ENCODE measurements at places on chromosomes 2 and 18. TPM values are rescaled to one million over a fixed set of nuclear protein-coding genes. Genes with fewer than 3 reads are reported as not detected.
A peak's percentile ranks its signal among the peaks of the same experiment; 100 is the strongest.

DNA sequence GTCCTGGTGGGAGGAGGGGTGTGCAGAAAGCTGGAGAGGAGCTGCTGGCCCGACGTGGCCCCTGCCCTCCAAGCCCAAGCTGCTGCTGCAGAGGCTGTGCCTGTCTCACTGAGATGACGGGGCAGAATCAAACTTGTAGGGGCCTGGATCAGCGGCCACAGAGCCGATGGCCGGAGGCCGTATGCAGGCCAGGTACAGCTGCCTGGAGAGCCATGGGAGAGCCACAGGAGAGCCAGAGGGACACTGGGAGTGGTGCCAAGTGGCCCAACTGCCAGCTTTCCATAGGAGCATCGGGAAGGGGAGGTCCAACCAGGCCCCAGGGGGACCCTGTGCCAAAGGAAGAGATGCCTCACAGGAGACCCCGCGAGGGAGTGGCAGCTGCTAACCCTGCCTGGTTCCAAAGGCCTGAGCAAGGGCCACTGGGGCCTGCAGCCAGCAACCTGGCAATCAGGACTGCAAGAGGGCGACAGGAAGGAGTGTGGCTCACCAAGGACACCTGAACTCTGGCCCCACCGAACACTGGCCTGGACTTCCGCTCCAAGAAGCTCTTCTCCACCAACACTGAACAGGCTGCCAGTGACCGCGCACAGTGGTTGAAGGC, 70.7 kb downstream of the HDAC4 start:
- H3K4me1 ChIP-seq, result peaks cover 9% of the 10 kb centered on the region
- no peaks in the 10 kb centered on the region for H3K36me3 ChIP-seq
- no peak overlapping the region for H3K27ac ChIP-seq
- DNase-seq, result no peak

DNA sequence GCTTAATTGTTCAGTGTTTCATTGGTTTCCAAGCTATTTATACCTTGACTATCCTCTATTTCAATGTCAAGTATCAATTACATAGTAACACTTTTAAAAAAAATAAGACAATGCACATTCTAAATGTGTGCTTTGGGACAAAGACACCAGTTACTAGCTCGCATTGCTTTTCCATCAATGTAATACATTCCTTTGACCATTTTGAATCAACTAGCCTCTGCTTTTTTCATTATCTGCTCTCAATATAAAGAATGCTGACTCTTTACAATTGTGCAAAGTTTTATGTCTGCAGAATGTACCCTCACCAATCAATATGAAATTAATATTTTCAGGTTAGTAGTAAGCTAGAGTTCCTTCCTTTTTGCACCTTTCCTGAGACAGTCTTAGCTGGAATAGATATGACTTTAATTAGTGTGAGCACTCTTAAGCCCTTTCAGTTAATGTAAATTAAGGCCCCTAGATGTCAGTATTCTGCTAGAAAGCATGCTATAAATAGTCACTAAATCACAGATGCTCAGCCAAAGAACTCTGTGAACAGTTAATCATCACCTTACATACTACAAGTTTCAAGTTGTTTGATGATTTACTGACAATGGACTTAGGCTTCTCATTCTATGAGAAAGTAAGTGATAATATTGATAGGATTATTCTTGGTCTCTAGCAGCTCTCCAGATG, 413.6 kb downstream of the PTH2R start:
- H3K4me3 ChIP-seq, result no peak overlapping the region
- no peaks in the 10 kb centered on the region for H3K36me3 ChIP-seq
- H3K27ac ChIP-seq, result no peak overlapping the region
- peaks cover 6% of the 10 kb centered on the region for H3K4me1 ChIP-seq

The ZNF24 gene
- 57.9 TPM for polyA plus RNA-seq

DNA sequence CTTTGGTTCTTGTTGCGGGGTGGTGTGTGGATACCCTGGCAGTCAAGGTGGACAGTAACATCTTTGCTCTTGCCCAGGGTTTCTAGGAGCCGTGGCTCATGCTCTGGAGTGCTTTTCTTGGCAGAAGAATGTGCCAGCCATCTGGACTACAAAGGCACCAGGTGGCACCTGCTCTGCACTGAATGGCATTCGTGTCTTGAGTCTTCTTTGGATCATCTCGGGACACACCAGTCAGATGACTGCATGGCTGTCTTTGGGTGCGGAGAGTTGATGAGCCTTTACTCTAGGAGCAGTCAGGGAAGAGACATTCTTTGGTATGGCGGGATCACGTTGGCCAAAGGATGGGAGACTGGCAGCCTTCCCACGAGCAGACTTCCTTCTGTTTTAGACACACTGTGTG, 104.1 kb upstream of the SEC11C start:
- H3K27me3 ChIP-seq, result no peaks in the 10 kb centered on the region
- H3K36me3 ChIP-seq, result no peaks in the 10 kb centered on the region
- DNase-seq, result no peak
- H3K27ac ChIP-seq, result no peak overlapping the region
- H3K4me3 ChIP-seq, result no peak overlapping the region
- 0 out of 2 replicates have a peak, but pooled peaks cover 6% of the 10 kb centered on the region for H3K4me1 ChIP-seq

GRCh38 chr2:191222507-191222906, 22.7 kb upstream of the MYO1B start:
- no peak overlapping the region for H3K4me3 ChIP-seq
- DNase-seq, result no peak
- no peak overlapping the region for H3K27ac ChIP-seq
- H3K4me1 ChIP-seq, result peaks cover 15% of the 10 kb centered on the region
- H3K36me3 ChIP-seq, result no peaks in the 10 kb centered on the region

GRCh38 chr2:124610866-124611265, 585.8 kb downstream of the CNTNAP5 start:
- H3K4me3 ChIP-seq, result no peak overlapping the region
- H3K36me3 ChIP-seq, result no peaks in the 10 kb centered on the region
- H3K4me1 ChIP-seq, result peaks cover 31% of the 10 kb centered on the region
- H3K27ac ChIP-seq, result 0 out of 2 replicates have a peak overlapping the region, but pooled peaks have one; percentile 77
- H3K27me3 ChIP-seq, result no peaks in the 10 kb centered on the region
- DNase-seq, result no peak

The DYSF gene
- polyA plus RNA-seq, result 7.3 TPM

GRCh38 chr18:2692508-2692907, 37.0 kb downstream of the SMCHD1 start:
- H3K27me3 ChIP-seq, result no peaks in the 10 kb centered on the region
- H3K36me3 ChIP-seq, result no peaks in the 10 kb centered on the region
- no peak overlapping the region for H3K4me3 ChIP-seq
- DNase-seq, result no peak

DNA sequence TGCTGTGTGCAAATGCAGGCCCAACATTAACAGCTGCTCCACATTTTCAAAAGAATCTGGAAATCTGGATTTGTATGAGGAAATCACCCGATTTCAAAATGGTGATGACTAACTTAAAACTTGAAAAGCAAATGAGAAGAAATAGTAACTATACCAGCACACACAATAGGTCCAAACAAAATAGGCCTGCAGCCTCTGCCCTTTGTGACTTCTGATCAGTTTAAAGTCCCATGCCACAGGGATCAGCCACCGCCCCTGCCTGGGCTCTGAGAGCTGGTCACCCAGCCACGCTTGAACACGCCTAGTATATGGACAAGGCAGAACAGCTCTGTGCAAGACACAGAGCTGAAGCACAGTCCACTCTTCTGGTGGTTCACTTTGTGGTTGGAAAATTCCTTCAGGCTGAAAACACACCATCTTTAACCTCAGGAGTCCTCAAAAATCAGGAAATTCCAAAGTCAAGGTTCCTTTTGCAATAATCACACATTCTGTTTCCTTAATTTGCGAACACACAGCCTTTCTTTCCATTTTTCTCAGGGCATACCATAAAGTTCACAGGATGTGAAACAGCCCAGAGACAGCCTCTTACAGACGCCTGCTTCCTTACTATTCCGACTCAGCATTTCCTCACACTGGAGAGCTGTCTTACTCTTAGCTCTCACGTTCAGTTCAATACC, 150.1 kb upstream of the RIOK3 start:
- DNase-seq, result no peak
- peak overlapping the region; percentile 50 for H3K27ac ChIP-seq
- H3K27me3 ChIP-seq, result no peaks in the 10 kb centered on the region
- H3K36me3 ChIP-seq, result no peaks in the 10 kb centered on the region
- H3K4me3 ChIP-seq, result no peak overlapping the region

GRCh38 chr2:62465741-62466502, 40.1 kb downstream of the TMEM17 start:
- no peaks in the 10 kb centered on the region for H3K36me3 ChIP-seq
- H3K27me3 ChIP-seq, result no peaks in the 10 kb centered on the region
- peaks cover 26% of the 10 kb centered on the region for H3K4me1 ChIP-seq
- no peak overlapping the region for H3K4me3 ChIP-seq

DNA sequence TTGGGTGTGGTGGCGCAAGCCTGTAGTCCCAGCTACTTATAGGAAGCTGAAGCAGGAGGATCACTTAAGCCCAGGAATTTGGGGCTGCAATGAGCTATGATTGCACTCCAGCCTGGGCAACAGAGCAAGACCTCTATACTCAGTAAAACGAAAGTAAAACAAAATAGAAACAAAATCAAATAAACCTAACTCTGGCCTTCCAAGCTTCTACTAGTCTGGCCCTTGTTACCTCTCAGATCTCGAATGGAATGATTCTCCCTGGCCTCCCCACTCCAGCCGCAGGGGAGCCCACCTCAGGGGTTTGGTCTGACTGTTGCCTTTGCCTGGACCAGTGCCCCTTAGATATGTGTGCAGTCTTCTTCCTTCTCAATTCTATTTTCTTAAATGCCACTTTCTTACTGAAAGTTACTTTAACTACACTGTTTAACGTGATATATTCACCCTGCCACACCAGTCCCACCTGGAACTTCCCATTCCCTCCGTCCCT, 160.0 kb upstream of the GCFC2 start:
- H3K4me3 ChIP-seq, result no peak overlapping the region
- DNase-seq, result peak; percentile 31
- no peaks in the 10 kb centered on the region for H3K36me3 ChIP-seq
- peaks cover 87% of the 10 kb centered on the region for H3K27me3 ChIP-seq

The AQP12A gene
- not detected for polyA plus RNA-seq

GRCh38 chr2:120565095-120565460, 170.6 kb upstream of the GLI2 start:
- H3K36me3 ChIP-seq, result no peaks in the 10 kb centered on the region
- no peak overlapping the region for H3K4me3 ChIP-seq
- no peaks in the 10 kb centered on the region for H3K27me3 ChIP-seq
- H3K4me1 ChIP-seq, result peaks cover 4% of the 10 kb centered on the region
- DNase-seq, result no peak
- no peak overlapping the region for H3K27ac ChIP-seq

The ETAA1 gene
- polyA plus RNA-seq, result 15.8 TPM

DNA sequence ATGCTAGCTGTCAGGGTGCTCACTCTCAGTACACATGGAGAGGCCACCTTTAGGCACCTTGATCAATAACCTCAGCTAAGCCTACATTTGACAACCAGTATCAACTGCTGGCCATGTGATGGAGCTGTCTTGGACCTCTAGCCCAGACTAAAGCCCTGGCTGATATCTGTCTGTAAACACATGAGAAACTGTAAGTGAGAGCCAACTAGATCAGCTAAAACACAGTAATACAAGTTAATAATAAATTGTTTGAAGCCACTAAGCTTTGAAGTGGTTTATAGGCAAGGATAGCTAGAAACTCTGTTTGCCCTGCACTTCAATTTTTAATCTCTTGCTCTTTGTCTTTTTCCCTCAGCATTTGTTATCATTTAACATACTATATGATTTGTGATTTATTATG, 407.1 kb downstream of the SPAG16 start:
- H3K27me3 ChIP-seq, result no peaks in the 10 kb centered on the region
- H3K36me3 ChIP-seq, result no peaks in the 10 kb centered on the region
- H3K27ac ChIP-seq, result no peak overlapping the region
- no peak for DNase-seq
- H3K4me1 ChIP-seq, result 0 out of 2 replicates have a peak, but pooled peaks cover 10% of the 10 kb centered on the region

GRCh38 chr2:3459185-3460015, 59.9 kb downstream of the ADI1 start:
- H3K27me3 ChIP-seq, result no peaks in the 10 kb centered on the region
- H3K4me1 ChIP-seq, result no peaks in the 10 kb centered on the region
- DNase-seq, result peak; percentile 43
- H3K4me3 ChIP-seq, result no peak overlapping the region
- H3K36me3 ChIP-seq, result no peaks in the 10 kb centered on the region

The ABCG8 gene
- 0.03 TPM for polyA plus RNA-seq

DNA sequence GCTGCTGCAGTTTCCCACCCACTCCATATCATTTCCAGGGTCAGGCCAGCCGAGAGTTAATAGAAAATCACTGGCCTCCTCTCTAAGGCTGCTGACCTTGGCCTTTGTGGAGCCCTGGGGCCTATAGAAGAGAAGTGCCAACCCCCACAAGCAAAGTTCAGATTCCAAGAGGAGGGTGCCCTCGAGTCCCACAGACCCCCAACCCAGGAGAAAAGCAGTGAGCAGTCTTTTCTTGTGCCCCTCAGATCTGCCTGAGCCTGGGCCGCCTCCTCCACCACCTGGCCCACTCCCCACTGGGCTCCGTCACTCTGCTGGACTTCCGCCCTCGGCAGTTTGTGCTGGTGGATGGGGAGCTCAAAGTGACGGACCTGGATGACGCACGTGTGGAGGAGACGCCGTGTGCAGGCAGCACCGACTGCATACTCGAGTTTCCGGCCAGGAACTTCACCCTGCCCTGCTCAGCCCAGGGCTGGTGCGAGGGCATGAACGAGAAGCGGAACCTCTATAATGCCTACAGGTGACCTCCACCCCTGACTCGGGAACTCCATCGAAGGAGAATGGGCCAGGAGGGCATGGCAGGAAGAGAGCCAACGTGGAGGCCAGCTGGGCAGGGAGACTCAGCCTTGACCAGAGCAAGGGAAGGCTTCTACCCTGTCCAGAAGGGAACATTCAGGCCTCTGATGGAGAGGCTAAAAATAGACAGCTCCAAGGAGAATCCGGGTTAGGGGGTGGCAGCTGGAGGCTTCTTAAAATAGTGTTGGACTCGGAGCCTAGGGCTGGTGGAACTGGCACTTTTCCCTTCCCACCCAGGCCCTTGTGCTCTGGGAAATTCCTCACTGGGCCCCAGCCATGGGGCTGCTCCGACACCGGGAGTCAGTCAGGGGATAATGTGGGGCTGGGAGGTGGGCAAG, 6.2 kb downstream of the PKDCC start:
- H3K36me3 ChIP-seq, result no peaks in the 10 kb centered on the region
- H3K4me1 ChIP-seq, result peaks cover 45% of the 10 kb centered on the region
- H3K27me3 ChIP-seq, result peaks cover 11% of the 10 kb centered on the region

GRCh38 chr2:209441541-209441940, 17.7 kb downstream of the MAP2 start:
- no peak overlapping the region for H3K27ac ChIP-seq
- peaks cover 8% of the 10 kb centered on the region for H3K4me1 ChIP-seq
- no peak overlapping the region for H3K4me3 ChIP-seq
- no peak for DNase-seq
- no peaks in the 10 kb centered on the region for H3K27me3 ChIP-seq
- H3K36me3 ChIP-seq, result no peaks in the 10 kb centered on the region

DNA sequence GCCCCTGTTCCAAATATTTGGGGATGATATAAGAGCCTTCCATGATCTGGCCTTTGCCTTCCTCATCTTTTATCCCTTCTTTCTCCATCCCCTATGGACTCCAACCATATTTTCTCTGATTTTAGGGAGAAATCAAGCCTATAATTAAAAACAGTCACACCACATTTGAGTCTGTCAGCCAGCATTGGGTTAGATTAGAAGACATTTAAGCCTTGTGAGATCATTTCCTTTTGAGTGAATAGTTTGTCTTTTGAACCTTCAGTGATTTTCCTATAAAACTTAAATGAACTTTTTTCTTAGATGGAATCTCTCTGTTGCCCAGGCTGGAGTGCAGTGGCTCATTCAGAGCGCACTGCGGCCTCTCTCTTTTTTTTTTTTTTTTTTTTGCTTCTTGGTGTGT, 7.6 kb upstream of the C18orf32 start:
- peaks cover 31% of the 10 kb centered on the region for H3K4me1 ChIP-seq
- H3K4me3 ChIP-seq, result no peak overlapping the region
- no peak for DNase-seq
- peaks cover 20% of the 10 kb centered on the region for H3K36me3 ChIP-seq
- H3K27ac ChIP-seq, result no peak overlapping the region

GRCh38 chr2:146392631-146393030, 1452.2 kb upstream of the ACVR2A start:
- H3K4me1 ChIP-seq, result no peaks in the 10 kb centered on the region
- no peak overlapping the region for H3K4me3 ChIP-seq
- DNase-seq, result no peak
- H3K36me3 ChIP-seq, result no peaks in the 10 kb centered on the region
- H3K27me3 ChIP-seq, result no peaks in the 10 kb centered on the region

Data from GM23338 (cell line).